ENCODE measurements at places on chromosomes 6 and 20.

DNA sequence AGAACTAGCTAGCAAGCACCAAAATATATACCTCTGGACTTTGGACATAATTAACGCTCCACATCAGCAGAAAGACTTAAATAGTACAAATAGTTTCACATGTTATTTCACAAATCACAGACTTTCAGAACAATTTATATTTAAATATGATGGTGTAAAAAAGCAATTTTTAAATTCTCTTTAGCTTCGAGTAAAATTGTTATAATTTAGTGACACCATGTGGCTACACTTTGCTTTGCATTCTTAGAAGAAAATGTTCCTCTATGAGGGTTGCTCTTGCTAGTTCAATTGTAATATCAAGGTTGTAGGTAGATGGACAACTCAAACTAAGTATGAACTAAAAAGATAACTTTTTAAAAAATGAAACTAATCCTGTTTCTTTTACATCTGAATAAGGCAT, 69.0 kb downstream of the BTBD9 start:
- DNase-seq, result peak; percentile 8

DNA sequence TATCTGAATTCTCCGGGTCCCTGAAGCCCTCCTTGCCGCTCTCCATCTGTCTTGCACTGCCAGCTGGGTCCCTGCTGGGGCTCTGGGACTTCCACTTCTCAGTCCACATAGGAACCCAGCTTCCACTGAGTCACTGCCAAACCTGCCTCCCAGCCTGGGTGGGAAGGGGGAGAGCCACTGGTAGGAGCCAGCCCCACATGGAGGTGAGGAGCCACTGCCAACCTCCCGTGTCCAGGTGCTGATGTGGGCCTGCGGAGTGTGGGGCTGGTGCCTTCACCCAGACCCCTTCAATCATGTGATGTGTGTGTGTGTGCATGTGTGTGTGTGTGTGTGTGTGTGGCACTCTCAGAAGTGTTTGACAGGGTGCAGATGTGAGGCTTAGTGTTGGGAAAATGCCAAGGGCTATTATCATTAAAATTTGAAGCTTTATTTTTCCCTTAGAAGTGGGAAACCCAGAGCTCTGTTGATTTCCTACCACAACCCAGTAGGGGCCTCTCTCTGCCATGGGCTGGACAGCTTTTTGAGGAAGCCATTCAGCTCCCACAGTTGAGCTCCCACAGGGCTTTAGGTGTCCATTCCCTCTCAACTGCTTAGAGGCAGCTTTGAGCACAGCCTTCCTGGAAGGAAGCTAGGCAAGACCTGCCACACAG, 9.3 kb upstream of the SGK2 start:
- no peak for DNase-seq

- DNase-seq, result no peak
These were observed 352.5 kb downstream of the HDGFL1 start for GRCh38 chr6:22921828-22922227.

DNA sequence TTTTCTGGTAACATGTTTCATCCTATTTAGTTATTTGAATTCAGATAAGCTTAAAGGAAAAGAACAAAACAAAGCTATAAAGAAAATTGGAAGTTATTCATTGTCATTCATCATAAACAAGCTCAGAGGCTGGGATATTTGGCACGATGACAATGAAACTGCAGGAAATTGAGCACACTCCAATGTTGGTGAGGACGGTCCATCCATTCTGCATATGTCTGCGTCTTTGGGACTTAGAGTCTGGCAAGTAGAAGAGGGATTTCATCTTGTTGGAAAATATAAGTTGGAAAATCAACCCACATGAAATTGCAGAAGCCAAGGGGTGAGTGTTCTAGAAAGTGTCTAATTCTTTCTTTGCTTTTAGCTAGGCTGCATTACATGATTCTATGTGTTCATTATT, 78.4 kb downstream of the HDGFL1 start:
- DNase-seq, result no peak

DNA sequence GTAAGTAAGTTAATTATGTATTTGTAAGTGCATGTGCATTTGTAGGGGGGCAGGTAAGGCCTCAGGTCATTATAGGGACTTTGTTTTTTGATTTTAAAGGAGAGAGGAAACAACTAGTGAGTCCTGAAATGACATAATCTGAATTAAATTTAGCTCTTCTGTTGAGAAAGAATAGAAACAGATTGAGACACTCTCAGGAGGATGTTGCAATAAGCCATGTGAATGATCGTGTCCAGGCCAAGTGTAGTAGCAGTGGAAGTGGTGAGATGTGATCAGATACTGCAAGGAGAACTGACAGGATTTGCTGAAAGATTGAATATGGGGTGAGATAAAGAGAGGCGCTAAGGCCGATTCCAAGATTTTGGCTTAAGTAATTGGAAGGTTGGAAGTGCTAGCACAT, 2.6 kb upstream of the CENPW start:
- DNase-seq, result no peak

GRCh38 chr20:574297-574942, 30.8 kb upstream of the CSNK2A1 start:
- no peak for DNase-seq

DNA sequence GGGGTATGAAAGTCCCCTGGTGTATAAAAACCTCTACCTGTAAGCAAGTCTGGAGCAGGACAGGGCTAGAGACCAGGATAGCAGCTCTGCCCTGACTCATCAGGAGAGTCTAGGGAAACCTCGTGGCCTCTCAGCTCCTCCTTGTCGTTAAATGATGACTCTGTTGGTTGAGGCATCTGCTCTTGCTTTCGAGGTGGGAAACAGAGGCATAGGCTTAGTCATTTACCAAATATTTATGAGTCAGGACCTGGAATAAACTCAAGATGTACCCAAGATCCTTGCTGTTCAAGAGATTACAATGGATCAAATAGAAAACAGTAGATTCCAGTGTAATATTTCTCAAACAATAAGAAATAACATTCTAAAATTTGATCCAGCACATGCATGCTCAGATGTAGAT, 5.5 kb downstream of the MANBAL start:
- no peak for DNase-seq

DNA sequence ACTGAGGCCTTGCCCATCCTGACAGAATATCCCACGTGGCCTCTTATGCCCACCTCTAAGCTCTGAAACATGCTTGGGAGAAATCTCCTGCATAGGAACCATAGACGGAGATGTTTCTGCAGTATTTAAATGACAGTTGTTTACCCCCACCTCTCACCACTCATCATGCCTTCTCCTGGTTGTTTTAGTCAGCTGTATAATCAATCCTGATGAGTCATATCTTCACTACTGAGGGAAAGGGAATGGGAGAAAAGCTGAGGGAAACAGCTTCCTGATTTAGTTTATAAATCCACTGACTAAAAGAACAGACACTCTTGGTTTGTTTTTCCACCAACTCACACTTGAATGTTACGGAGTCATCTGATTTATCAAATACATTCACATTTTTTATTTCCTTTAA, 113.2 kb upstream of the TENT5A start:
- no peak for DNase-seq

Data from NCI-H1092 treated with DMSO at 0.1 percent for 48 hours (cell line).